ENCODE measurements at places on chromosomes 11 and 22.

- DNase-seq, result peak; percentile 97
These were observed 133.3 kb downstream of the ATXN10 start for GRCh38 chr22:45804986-45805325.

DNA sequence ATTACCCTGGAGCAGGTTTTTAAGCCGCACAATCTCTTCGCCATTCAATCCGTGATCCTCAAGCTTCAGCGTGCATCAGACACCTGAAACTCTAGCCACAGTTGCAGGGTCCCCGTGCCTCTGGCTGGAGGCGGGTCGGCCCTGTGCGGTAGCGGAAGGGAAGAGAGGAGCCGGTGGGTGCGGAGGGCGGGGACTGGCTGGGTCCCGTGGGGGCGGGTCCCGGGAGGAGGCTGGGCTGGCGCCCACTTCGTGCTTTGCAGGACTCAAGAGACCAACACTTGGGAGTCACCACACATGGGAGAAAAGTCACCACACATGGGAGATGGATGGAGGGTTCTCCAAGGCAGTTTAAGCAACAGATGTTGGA is 772 bp downstream of the C22orf15 start:
- DNase-seq, result no peak

DNA sequence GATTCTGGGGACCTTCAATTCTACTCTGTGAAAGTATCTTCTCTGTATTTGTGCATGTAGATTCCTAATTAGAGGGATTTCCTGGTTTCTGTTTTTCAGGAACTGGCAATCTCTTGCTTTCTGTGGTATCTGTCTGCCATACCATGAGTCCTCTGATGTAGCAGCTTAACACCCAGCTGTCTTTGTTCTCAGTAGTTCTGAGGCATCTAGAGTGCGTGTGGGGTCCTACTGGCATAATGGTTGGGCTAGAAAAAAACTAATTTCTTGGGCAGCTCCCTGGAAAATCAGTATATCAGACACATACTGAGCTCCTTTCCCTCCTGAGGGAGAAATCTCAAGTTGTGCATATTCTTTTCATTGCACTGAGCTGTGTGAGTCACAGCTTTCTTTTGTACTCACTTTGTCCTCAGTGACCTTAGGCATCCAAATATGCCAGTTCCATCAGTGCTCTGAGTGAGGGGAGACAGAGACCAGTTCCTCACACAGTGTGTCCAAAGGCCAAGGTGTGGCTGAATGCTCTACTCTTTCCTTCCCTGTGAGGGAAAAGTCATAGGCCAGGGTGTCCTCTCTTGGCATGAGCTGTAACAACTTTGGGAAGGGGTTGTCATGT is 35.5 kb upstream of the SLC22A24 start:
- DNase-seq, result no peak

DNA sequence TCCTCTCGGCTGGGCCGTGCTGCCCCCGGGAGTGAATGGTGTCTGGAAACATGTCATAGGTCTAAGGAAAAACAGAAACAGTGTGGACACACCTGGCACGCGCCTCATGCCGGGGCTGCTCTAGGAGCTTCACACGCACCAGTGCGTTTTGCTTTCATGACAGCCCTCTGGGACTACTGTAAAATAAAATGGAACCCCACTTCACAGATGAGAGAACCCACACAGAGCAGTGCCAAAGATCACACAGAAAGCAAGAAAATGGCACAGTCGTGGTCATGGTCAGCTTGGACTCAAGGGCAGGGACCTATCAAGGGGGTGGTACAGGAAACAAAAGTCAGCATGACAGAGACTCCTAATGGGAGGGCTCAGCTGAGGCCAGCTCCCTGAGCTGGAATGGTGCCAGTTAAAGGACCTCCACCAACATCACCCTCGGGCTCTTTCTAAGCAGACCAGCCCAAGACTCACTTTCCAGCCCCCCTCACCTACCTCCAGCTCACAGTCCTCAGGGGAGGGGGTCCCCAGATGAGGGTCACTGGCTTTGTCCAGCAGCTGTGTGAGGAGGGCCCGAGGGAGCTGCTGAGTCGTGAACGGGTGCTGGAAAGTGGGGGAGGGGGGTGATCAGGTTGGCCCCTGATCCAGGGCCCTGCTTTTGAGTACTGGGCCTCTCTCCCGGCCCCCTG is 3.3 kb downstream of the MAP4K2 start:
- DNase-seq, result no peak

DNA sequence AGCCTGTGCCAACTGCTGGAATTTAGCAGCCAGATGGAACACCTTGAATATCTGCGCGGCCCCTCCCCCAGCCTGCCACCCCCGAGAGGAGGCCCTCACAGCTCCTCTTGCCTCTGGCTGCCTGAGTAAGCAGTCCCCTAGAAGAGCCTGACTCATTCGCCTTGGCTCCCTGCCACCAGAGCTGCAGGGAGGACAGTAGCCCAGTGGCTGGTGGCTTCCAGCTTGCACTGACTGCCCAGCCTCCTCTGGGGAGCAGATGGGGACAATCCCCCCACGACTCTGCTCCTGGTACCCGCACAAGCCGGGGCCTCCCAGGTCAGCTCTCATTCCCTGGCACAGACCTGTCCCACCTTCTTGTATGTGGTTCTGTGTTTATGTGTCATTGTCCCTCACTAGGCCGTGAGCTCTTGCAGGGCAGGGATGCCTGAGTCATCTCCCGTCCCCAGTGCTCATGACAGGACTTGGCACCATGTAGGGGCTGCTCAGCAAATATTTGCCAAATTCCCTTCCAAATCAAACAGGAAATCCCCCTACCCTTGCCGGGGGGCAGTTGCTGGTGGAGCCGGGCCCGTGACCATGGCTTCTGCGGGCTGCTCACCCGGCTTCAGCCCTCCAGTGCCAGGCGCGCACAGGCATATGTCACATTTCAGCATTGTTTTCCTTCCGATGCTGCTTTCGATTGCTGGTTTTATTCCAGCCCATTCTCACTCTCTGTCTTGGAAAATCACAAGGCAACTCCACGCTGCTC is 43.6 kb downstream of the CACNG2 start:
- peak; percentile 92 for DNase-seq

- DNase-seq, result no peak
These were observed 260.0 kb upstream of the POU2AF2 start for GRCh38 chr11:110985547-110985946.

GRCh38 chr11:71215425-71215965 is 36.9 kb downstream of the SHANK2 start:
- DNase-seq, result no peak

DNA sequence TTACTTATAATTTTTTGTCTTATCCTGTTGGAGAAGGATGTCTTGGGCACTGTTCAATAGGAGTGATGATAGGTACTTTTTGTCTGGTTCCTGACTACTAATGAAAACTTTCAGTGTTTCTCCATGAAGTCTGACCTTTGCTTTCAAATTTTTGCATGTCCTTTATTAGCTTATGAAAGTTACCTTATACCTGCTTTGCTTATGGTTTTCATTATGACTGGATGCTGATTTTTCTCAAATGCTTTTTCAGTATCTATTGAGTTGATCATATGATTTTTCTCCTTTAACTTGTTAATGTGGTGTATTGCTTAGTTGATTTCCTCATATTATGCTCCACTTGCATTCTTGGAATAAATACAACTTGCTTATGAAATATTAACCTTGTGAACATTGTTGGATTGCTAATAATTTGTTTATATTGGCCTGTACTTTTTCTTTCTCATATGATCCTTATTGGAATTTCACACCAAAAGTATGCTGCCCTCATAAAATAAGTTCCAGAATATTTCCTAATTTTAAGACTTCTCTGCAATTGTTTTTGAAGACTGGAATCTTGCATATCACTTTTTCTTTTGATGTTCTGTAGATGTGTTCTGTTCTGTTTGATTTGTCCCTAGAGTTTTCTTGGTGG is 85.0 kb upstream of the SC5D start:
- no peak for DNase-seq

- peak; percentile 92 for DNase-seq
These were observed 1165.7 kb downstream of the LRRC4C start for GRCh38 chr11:40293655-40294348.

- peak; percentile 96 for DNase-seq
These were observed 1162.2 kb downstream of the BRD1 start for GRCh38 chr22:48665311-48665995.

- no peak for DNase-seq
These were observed 24.6 kb downstream of the FLRT1 start for GRCh38 chr11:64060263-64060860.

DNA sequence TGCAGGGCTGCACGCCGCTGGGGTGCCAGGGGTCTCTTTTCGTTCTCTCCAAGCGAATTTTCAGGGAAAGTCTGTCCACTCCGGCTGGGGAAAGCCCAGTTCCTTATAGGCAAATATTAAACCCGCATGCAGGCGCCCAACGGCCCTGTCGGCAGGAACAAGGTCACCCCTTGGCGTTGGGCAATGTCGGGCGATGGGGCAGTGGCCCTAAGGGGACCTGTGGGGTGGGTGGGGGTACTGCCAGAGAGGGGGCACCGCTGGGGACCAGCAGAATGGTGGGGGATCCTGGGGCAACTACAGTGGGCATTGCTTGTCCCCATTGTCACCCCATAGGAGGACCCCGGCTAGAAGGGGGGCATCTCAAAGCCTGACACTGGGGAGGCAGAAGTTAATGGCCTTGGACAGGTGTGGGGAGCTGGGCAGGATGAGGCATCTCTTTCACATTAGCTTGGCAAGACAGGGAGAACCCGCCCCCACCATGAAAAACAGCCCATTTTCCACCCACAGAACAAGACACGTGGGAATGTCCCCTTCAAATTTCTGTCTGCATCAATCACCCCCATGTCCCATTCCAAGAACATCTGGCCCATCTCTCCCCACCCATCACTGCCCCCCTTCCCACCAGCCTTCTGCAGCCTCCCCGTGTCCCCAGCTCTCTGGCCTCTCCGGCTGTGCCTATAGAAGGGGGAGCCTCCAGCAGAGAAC is 5.5 kb upstream of the IGF2 start:
- DNase-seq, result no peak

DNA sequence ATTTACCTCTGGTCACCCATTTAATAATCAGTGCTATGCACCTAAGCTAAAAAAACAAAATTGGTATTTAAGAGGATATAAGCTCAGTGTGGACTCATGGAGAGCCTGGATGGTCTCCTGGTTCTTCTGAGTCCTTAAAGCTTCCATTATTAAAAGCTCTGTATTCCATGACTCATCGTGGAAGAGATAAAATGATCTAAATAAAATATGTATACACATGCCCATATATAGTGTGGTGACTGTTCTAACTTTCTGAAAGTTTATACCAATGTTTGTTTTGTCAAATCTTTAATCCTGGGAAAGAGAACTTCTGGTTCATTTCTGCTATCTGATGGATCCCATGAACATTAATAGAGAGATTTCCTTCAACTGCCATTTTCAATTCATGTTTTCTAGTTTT is 375.9 kb downstream of the GUCY1A2 start:
- DNase-seq, result peak; percentile 5

GRCh38 chr11:109730669-109731068 is 308.7 kb downstream of the C11orf87 start:
- DNase-seq, result no peak

DNA sequence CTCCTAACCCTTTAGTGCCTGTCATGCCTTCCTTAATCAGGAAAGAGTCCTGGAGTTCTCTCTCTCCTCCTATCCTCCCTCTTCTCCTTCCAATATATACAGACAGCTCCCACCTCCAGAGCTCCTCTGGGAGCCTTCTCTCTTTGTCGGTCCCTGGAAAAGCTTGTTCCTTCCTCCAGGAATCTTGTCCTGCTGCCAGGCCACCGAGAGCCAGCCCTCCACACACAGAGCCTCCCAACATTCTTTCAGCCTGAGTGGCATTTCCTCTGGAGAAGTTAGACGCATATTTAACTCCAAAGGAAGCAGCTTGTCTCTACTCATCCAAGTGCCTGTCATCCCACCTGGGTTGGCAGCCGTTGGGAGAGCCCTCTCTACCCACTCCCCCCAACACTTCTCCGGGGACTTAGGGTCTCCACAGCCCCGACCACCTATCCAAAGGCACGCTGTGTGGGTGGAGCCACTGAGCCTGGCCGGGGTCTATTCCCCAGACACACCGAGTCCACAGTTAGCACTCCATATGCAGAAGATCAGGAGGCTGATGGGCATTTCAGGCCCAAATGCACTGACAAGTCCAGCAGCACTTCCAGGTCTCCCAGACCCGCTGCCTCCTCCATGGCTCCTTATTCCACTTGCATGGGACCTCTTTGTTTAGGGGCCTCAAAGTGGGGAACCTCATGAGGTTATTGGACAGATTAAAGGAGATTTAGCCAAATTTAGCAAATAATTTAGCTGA is 31.1 kb downstream of the DKK3 start:
- DNase-seq, result peak; percentile 97

- no peak for DNase-seq
These were observed 222.9 kb downstream of the ST3GAL4 start for GRCh38 chr11:126578426-126578825.

- no peak for DNase-seq
These were observed 21.7 kb upstream of the PDGFB start for GRCh38 chr22:39266398-39267030.

DNA sequence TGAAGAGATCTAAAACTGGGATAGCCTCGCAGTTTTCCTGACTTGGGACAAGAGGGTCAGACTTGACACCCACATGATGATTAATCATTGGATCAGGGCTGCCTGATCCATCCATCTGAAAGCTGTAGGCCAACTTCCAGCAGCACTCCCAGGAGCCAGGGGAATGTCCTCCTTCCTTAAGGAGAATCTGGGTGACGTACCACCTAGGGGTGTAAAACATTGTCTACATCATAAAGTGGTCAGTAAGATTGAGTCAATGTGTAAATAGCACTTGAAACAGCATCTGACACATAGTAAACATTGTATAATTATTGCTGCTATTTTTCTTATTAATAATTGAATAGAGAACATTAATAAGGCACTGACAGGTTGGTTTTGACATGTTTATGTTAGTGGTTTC is 392.8 kb downstream of the JRKL start:
- no peak for DNase-seq

DNA sequence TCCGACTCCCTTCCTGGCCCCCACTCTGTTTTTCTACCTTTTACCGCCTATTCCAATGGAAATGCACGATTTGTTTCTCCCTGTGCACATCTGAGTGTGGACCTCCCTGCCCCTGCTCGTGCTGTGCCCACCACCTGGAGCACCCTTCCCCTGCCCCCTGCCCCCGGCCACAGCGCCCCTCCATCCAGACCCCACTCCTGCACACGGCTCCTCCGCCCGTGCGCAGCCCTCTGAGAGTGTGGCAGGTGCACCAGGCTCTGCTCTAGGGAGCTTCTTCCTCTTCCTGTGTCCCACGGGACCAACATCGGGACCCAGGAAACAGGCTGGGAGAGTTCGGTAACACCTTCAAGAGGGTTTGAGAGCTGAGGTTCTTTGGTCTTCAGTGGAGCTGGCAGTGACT is 62.9 kb downstream of the LRP5 start:
- DNase-seq, result no peak

- no peak for DNase-seq
These were observed 410.6 kb downstream of the METTL15 start for GRCh38 chr11:28518825-28519224.

Data from fibroblast of skin of abdomen (primary cell).